ENCODE measurements at places on chromosomes 5 and 9.

DNA sequence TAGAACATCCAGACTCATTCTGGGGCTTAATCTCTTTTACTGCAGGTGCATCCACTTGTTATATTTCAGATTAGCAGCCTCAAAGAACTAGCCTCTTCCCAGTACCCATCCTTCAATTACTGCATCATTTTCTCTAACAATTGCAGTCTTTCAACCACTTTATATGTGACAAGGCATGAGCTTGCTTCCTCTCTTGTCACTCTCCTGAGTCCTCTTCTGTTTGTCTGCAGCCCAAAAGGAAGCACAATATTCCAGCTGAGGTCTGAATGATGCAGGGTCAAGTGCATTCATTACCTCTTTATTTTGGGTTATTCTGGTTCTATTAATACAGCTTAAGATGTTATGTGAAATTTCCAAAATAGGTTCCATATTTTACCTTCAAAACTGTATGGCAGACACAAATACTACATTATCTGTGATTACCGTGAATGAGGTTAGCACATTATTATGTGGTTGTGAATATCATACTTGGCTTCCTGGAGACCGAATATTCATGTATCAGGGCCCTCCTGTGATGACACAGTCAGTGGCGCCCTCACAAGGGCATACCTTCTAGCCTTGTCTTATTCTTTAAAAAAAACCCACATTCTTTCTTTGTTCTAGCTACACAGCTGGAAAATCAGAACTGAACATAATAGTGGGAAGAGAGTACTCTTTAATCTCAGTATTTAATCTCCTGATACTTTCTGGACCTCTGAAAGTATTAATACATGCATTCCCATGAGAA lies 323.8 kb downstream of the PDE4D start:
- no peak for DNase-seq

DNA sequence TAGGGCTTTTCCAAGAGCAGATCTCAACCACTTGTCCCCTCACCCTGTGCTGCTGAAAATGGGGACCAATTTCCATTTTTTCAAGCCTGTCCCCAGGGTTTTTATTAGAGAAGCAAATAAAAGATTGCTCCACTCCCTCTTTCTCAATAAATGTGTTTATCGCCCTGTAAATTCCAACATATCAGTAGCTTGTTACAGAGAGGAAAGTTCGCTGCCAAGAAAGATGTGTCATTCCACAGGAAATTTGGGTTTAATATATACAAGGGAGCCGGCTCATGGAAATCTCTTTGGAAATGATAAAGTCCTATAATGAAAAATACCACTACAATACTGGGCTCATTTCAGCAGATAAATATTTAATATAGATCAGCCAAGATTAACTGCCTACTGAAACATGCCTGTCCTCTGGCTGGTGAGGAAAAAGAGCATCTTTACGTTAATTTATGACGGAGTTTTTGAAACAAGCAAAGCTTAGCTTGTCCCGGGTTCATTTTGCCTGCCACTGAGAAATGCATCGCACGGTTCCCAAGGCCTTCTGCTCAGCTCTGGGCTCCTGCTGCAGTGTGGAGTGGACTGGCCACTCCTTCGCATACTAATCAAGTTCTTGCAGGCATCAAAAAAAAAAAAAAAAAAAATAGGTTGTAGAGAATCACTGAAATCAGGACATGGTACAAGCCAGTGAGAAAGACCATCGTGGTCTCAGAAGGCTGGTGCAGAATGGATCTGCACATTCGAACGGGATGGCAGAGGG lies 84.5 kb downstream of the BRINP1 start:
- no peak for DNase-seq

- DNase-seq, result no peak
Observed at GRCh38 chr5:31895199-31895820, 256.4 kb downstream of the PDZD2 start.

- DNase-seq, result no peak
Observed at GRCh38 chr5:90153031-90153430, 256.5 kb downstream of the CETN3 start.

- no peak for DNase-seq
Observed at GRCh38 chr9:133380734-133381133, 4.6 kb downstream of the STKLD1 start.
